Osteoblast (primary cell): ENCODE measurements at places on chromosomes 5 and 9. TPM values are rescaled to one million over a fixed set of nuclear protein-coding genes. Genes with fewer than 3 reads are reported as not detected.

- no peak for DNase-seq
Measured at GRCh38 chr9:69645488-69645887, 26.7 kb downstream of the APBA1 start.

DNA sequence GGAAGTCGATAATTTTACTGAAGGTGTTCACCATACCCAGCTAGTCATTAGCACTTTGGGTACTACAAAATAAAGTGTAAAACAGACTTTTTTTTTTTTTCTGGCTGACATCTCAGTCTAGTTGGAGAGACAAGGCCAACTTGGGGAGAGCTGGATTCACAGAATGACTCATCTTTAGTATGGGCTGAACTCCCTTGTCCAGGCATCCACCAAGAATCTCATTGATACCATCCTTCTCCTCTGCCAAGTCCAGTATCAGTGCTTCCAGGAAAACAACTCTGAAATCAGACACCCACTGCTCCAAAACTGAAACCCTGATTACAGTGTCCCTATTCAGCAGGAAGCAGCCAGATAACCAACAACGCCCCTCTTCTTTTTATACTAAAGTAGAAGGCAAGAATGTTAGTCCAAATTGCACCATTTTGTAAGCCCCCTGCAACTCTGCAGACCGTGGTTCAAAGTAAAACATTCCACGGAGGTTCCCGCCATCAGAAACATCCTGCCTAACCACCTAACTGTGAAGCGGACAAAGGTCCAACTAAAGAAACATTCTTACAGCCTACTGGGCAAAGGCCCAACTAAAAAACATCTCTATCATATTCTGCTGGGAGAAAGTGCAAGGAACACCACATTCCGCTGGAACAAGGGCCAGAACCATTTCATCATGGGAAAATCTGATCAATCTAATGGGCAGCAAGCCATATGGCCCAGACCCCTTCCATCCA lies 728.2 kb downstream of the BRINP1 start:
- DNase-seq: no peak

DNA sequence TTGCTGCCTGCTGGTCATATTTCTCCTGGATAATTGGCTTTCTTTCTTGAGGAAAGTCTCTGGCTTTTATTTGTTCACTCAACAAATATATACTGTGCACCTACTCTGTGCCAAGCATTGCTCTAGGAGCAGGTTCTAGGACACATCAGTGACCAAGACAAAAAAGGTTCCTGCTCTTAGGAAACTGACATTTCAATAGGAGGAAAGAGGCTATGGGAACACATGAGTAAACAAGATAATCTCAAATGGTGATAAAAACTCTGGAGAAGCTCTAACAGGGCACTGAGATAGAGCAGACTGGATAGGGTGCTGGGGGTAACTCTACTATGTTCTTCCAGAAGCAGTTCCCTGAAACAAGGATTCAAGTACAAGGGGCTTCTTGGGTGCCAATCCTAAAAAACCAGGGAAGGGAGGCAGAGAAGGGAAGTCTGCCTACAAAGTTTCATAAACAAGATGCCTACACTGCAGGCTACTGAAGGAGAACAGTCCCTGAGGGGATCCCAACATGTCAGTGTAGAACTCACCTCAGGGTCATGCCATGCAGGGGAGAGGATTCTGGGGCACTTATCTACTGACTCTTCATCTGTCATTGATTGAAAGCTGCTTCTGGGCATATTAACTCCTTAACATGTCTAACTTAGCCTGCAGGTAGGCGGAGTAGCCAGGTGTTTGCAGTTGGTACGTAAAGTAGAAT lies 181.3 kb downstream of the GRIA1 start:
- DNase-seq: no peak

- DNase-seq: peak; percentile 89
Measured at GRCh38 chr5:78527054-78527859, 121.3 kb downstream of the LHFPL2 start.

Gene CTSV
- 0.29 and 0.36 TPM in 2 replicates for total RNA-seq

DNA sequence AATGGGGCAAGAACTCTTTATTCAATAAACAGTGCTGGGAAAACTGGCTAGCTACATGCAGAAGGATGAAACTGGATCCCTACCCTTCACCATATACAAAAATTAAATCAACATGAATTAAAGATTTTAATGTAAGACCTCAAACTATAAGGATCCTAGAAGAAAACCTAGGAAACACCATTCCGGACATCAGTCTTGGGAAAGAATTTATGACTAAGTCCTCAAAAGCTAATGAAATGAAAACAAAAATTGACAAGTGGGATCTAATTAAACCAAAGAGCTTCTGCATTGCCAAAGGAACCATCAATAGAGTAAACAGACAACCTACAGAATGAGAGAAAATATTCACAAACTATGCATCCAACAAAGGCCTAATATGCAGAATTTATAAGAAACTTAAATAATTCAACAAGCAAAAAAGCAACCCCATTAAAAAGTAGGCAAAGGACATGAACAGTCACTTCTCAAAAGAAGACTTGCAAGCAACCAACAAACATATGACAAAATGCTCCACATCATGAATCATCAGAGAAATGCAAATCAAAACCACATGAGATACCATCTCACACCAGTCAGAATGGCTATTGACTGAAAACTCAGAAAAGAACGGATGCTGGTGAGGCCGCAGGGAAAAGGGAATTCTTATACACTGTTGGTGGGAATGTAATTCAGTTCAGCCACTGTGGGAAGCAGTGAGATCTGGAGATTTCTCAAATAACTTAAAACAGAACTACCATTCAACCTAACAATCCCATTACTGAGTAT lies 104.3 kb upstream of the MAP3K1 start:
- no peak for DNase-seq

Gene ARHGEF37
- 0.72 and 0.88 TPM in 2 replicates for total RNA-seq

GRCh38 chr5:119250946-119251901 lies 104.6 kb upstream of the TNFAIP8 start:
- no peak for DNase-seq

Gene SHOC1
- total RNA-seq: under 0.01 TPM in 2 replicates

DNA sequence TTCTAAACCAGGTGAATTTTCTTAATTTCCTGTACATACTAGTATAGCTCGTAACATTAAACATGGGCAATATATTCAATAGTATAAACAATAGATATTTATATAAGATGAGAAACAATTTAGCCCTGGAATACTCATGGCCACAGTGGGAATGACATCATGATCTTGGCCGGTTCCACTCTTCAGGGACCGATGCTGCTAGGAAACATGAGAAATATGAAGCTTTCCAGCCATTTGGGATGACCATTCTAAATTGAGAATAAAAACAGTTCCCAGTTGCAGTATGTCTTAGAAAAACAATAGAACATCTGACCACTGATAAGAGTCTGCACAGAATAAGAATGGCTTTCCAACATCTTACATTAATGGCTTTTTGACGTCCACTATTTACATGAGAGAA lies 33.3 kb upstream of the SLCO6A1 start:
- DNase-seq: peak; percentile 52

DNA sequence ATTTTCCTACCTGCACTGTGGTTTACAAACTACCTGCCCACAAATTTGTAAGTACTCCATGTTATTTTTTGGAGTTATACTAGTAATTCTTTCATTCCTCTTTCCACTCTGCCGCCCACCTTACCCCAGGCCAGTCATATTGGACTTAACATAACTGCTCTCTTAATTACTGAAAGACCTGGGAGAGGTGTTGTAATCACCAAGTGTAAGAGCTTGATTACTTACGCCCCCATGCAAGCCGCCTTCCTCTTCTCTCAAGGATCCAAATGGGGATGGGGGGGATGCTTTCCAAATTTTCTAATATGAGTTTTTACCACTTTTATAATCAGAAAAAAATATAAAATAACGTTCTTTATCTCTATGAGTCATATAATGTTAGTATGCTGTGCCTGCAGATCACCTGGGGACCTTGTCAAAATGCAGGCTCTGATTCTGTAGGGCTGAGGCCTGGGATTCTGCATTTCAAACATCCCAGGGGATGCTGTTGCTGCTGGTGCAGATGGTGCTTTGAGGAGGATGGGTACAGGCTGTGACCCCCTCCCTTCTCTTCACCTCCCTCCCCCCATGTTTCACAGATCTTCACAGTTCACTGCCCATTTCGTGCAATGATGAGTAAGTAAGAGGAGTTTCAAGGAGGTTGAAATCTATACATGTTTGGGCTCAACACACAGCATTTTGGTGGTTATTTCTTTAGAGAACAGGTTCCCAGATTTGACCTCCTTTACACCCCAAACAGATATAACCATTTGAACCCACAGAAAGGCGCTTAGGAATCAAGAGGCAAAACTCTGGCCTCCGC lies 87.3 kb downstream of the SEC61B start:
- no peak for DNase-seq

DNA sequence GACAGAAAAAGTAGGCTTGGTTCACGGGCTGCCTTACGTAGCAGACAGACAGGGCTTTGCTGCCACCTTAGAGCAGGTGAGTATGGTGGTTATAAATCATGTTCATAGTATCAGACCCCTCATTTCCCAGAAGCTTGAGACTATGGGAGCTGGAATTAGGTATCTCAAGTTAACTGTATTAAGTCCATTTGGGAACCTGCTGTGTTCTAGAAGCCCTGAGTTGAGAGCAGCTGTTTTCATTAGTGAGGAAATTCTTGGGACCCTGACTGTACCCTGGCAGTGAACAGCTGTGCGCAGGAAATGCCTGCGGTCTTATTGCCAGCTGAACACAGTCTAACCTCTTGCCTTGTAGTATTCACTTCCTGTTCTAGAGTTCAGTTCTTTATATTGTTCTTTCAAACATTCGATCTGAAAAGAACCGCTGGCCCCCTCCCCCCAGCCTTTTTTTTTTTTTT lies 29.8 kb downstream of the UGCG start:
- DNase-seq: no peak

DNA sequence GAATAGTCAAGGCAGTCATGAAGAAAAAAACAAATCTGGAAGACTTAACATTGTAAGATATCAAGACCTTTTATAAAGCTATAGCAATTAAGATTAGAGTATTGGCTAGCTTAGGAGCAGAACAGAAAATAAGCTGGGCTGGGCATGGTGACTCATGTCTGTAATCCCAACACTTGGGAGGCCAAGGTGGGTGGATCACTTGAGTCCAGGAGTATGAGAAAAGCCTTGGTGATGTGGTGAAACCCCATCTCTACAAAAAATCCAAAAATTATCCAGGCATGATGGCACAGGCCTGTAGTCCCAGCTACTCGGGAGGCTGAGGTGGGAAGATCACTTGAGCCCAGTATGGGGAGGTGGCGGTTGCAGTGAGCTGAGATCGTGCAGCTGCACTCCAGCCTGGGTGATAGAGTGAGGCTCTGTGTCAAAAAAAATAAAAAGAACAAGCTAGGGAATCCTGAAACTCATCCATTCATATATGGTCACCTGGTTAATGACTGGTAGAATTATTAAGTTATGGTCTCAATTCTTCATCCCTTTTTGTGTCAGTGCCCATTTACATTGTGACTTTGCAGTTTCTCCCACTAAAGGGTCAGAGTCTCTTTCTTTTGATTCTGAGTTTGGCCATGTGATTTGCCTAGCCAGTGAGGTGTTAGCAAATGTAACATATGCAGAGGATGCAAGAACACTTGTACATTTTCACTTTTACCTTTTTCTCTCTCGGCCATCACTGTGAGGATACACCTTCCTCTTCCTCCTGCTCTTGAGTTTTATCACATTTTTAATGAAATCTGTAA lies 144.6 kb upstream of the SGCD start:
- DNase-seq: no peak

DNA sequence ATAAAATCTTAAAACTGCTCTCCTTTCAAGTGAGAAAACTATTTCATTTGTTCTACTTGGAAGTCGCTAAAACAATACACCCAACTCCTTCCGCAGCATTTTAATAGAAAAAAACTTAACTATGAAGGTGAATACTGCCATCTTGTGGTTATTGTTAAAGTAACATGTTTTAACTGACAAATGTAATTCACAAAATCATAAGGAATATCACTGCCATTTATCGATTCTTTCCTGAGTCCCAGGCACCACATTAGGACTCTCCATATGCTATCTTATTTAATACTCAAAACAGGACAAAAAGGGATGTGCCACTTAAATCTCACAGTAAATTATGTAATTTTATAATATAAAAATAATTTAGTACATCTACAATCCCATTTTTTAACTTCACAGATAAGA lies 130.5 kb upstream of the ITGA1 start:
- no peak for DNase-seq

Gene NR4A3
- total RNA-seq: 0.29 and 0.36 TPM in 2 replicates

DNA sequence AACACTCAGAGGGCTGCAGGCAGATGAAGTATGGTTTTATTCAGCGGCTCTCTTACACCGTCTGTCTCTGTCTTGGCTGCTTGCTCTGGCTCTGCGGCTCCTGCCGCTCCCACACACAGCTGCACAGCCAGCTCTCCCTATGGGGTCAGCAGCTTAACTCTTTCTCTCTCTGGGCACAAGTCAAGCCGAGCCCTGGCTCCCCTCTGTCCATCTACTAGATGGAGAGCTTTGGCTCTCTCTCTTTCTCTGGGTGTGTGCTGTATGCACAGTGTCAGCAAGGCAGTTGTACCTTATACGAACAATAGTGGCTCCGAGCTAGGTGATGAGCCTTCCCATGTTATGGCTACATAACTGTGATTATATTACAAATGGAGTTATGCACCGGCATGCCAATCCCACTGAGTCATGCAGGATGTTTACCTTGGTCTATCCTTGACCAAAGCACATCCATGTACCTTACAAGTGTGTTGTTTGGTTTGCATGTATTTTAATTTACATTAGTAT lies 19.3 kb upstream of the PPP2CA start:
- DNase-seq: peak; percentile 31

- DNase-seq: no peak
Measured at GRCh38 chr5:27129926-27130325, 91.5 kb upstream of the CDH9 start.

GRCh38 chr9:21558615-21559401 lies 76.7 kb upstream of the IFNE start:
- peak; percentile 82 for DNase-seq

Gene SMIM33
- not detected in 2 replicates for total RNA-seq

DNA sequence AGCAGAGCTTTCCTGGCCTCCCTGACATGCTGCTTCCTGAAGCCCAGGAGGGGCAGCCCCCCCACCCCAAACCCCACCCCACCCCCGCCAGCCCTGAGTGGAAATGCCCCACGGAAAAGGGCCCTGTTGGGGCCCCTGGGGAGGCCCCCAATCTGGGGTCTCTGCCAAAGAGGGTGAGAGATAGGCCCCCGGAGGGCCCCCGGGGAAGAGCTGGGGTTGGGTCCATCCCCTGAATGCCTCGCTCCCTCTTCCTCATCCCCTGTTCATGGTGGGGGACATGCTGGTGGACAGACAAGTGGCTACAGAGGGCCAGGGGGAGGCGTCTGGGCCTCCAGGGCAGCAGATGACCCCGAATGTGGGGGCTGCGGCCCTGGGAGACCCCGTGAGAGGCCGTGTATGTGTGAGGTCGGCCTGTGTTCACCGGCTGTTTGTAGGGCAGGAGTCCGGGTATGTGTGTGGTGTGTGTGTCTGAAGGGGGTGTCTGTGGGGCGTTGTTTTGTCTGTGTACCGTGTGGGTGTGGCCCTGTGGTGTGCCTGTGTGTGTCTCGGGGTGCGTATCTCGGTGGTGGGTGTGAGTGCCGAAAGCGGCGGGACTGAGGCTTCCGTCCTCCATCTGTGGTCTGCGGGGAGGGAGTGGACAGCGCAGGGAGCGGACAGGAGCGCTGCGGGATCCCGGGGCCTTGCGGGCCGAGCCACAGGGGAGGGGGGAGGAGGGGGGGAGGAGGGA lies 11.3 kb downstream of the C9orf50 start:
- peak; percentile 96 for DNase-seq

Gene ERBIN
- 189 and 199 TPM in 2 replicates for total RNA-seq

Gene NPR3
- 73.1 and 92.3 TPM in 2 replicates for total RNA-seq

Gene ANKRD34B
- not detected in 2 replicates for total RNA-seq

Gene WDR38
- not detected in 2 replicates for total RNA-seq

Gene FAM193B
- 29.2 and 32.6 TPM in 2 replicates for total RNA-seq

Gene LRRC14B
- under 0.01 TPM in 1 of 2 replicates, not detected in the other for total RNA-seq

- no peak for DNase-seq
Measured at GRCh38 chr5:124645396-124645795, 101.0 kb downstream of the ZNF608 start.
